ENCODE measurements at places on chromosomes 2 and 18. TPM values are rescaled to one million over a fixed set of nuclear protein-coding genes. Genes with fewer than 3 reads are reported as not detected.

DNA sequence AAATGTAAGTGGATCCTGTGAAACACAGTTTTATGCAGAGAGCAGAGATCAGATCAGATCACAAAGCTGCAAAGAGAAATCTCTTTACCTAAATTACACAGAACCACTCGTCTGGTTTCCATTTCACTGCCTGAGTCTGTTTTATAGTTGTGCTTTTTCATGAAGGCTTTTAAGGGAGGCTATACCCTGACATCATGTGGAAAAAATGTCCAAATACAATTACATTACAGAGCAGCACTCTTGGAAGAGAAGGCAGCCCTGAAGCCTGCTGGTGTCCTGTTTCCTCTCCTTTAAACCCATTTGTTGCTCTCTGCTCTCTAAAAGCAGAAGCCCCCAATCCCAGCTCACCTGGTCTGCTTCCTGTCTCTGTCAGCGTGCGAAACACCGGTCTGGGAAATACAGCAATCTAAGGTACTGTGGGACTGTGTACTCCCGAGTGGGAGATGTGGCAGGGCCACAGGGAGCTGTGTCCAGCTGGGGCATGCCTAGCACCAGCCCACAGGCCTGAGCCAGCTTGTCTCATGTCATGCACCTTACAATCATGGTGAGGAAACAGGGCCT is 24.8 kb upstream of the ZFP36L2 start:
- DNase-seq: peak; percentile 92

DNA sequence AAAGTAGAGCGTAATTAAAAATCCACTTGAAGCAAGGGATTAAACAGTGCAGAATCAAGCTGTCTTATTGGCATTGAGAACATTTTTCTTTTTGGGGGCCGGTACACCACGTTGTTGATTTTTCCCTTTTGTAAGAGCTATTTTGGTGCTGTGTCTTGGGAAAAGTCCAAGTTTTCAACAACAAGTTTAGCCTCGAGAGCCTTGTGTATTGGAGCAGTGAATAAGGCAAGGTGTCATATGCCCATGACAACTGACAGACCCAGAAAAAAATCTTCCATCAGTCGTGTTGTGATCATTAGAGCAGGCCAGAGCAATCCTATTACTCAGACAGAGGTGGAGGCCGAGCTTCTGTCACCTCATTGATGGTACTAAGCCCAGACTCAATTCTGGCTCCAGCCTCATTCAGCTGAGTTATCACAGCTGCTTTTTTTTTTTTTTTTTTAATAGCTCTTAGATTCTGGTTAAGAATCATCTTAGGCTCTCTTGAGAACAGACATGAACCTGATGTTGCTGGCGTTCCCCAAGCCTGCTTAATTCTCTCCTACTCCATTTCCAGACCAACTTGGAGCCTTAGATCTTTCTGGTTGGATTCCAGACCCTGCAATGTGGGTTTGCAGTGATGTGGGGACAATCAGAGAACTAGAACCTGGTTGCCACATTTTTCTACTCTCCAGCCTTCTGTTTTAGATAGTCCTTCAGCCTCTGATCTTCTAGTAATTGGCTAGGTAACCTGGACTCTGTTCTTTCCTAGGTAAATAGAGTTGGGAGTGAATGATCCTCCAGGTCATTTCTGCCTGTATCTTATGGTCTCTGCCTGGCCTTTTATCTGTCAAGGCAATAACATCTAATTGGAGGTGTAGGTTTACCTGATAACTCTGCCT is 43.1 kb downstream of the MOGAT1 start:
- DNase-seq: peak; percentile 99

- DNase-seq: no peak
Observed at GRCh38 chr2:9797086-9797485, 46.2 kb upstream of the TAF1B start.

GRCh38 chr2:46612675-46613074 is 133.3 kb downstream of the TMEM247 start:
- no peak for DNase-seq

GRCh38 chr2:241248897-241249296 is 60.4 kb downstream of the ANO7 start:
- no peak for DNase-seq

- peak; percentile 47 for DNase-seq
Observed at GRCh38 chr2:121297217-121297830, 12.3 kb upstream of the TFCP2L1 start.

- peak; percentile 53 for DNase-seq
Observed at GRCh38 chr2:170484552-170484951, 230.6 kb upstream of the SP5 start.

DNA sequence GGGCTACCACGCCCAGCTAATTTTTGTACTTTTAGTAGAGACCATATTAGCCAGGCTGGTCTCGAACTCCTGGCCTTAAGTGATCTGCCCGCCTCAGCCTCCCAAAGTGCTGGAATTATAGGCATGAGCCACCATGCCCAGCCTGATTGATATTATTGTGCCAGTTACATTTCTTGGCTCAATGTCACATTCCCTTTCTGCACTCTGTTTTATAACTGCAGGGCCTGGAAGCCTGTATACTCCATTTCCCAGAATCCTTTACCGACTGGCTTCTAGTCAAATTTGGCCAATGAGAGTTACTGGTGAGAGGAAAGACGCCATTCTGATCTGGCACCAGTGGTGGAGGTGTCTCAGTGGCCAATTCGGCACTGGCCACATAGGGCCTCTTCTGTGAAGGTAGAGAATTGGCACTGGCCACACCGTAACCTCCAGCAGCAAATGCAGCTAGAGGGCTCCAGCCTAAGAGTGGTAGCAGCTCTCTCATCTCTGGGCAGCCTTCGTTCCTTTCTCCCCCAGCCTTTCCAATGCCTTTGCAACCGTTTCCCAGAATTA is 16.9 kb upstream of the CFAP36 start:
- DNase-seq: no peak

- DNase-seq: peak; percentile 82
Observed at GRCh38 chr2:67258831-67259230, 138.3 kb upstream of the ETAA1 start.

STK36 gene
- 70.6 TPM for total RNA-seq

ACVR1 gene
- total RNA-seq: 27.8 TPM

TCF7L1 gene
- total RNA-seq: 14.7 TPM

QPCT gene
- total RNA-seq: 5.8 TPM

Measured in lung (tissue), 17 donors.